NCI-H2107 (cell line): ENCODE measurements at places on chromosomes 4 and X.

GRCh38 chr4:156223985-156224384 lies 270.3 kb upstream of the CTSO start:
- DNase-seq = peak; percentile 30

- DNase-seq = no peak
Observed at GRCh38 chr4:173039617-173040577, 128.7 kb upstream of the GALNT7 start.

DNA sequence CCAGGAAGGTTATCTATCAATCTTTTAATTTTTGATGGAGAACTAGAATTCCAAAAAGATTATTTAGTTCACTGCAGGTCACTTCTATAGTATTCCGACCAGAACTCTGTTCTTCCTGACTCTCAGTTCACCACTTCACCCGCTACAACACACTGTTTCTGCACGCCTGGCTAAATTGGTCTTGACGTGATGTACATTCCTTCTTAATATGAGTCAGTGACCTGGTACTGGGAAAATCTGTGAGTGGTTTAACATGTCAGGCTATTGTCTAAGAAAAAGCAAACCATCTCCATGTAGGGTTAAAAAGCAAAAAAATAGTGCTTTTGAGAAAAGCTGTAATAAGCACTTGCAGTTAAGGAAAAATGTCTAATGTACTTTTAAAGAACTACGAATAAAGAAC lies 120.4 kb downstream of the NDST3 start:
- no peak for DNase-seq

DNA sequence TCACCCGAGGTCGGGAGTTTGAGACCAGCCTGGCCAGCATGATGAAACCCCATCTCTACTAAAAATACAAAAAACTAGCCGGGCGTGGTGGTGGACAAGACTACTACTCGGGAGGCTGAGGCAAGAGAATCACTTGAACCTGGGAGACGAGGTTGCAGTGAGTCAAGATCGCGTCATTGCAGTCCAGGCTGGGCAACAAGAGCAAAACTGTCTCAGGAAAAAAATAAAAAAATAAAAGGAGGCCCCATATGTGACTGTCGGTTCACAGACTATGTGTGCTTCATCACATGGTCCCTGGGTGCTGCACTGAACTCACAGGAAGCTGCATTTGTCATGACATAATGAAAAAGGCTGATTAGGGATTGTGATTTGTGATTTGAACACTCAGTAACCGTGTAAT lies 6.4 kb downstream of the TRIML1 start:
- no peak for DNase-seq

- DNase-seq = no peak
Observed at GRCh38 chr4:87152310-87153041, 67.9 kb downstream of the KLHL8 start.

DNA sequence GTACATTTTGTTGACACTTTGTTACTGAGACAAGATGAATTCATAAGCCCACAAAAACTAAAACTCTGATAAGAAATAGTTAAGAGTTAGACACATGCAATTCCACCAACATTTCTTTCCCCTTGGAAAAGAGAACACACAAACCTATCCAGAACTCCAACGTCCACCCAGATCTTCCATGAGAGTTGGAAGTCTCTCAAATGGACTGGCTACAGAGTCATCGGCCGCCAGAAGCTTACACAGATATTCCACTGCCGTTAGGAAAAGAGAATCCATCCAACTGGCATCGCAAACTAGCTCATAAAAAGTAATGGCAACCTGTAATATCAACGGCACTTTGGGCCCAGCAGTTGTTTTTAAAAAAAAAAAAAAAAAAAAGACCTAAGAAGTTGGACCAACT lies 114.7 kb downstream of the PRKX start:
- DNase-seq = no peak

- DNase-seq = no peak
Observed at GRCh38 chrX:5648941-5649568, 579.6 kb downstream of the NLGN4X start.

GRCh38 chr4:30847958-30848357 lies 127.8 kb downstream of the PCDH7 start:
- no peak for DNase-seq

DNA sequence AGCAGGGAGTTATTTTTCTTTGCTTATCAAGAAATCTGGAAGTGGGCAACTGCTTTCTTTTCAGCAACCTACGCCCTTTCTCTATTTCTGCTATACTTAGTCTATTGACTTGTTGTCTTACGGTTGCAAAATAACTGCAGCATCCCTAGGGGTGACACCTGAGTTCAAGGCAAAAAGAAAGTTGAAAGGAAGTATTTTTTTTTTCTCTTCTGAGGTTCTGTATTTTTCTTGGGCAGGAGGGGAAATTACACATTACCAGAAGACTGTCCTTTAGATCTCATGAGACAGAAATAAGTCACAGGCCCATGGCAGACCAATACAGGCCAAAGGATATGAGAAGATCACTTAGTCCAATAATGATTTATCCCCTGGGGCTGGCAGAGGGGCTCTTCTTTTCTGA lies 204.7 kb upstream of the CASK start:
- DNase-seq = no peak

- DNase-seq = peak; percentile 0
Observed at GRCh38 chrX:120452131-120452530, 17.0 kb downstream of the LAMP2 start.

- DNase-seq = no peak
Observed at GRCh38 chr4:52822583-52822971, 39.5 kb upstream of the RASL11B start.
